CMK (cell line): ENCODE measurements at places on chromosomes 7 and 10.

GRCh38 chr7:7799138-7799537 lies 80.7 kb upstream of the RPA3 start:
- DNase-seq = no peak

GRCh38 chr10:124332426-124332825 lies 86.3 kb downstream of the OAT start:
- no peak for DNase-seq

- DNase-seq = no peak
Measured at GRCh38 chr10:88598055-88598454, 11.5 kb downstream of the LIPJ start.

DNA sequence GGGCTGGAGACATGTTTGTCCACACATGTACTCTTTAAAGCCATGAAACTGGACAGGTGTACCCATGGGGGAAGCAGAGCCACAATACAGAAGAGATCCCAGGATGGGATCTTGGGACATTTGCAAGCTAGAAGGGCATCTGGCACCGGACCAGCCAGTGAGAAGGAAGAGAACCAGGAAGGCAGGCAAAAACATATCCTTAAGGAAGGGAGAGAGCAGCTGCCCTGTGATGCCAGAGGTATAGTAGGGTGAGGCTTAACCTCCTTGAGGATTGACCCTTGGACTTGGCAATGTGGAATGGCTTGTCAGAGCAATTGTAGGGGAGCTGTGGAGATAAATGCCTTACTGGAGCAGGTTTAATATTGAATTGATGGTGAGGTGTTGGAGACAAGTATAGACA lies 17.9 kb upstream of the SUV39H2 start:
- DNase-seq = no peak

- no peak for DNase-seq
Measured at GRCh38 chr10:44975431-44976331, 2.9 kb downstream of the DEPP1 start.

- DNase-seq = no peak
Measured at GRCh38 chr7:122675011-122675410, 23.9 kb downstream of the RNF133 start.

DNA sequence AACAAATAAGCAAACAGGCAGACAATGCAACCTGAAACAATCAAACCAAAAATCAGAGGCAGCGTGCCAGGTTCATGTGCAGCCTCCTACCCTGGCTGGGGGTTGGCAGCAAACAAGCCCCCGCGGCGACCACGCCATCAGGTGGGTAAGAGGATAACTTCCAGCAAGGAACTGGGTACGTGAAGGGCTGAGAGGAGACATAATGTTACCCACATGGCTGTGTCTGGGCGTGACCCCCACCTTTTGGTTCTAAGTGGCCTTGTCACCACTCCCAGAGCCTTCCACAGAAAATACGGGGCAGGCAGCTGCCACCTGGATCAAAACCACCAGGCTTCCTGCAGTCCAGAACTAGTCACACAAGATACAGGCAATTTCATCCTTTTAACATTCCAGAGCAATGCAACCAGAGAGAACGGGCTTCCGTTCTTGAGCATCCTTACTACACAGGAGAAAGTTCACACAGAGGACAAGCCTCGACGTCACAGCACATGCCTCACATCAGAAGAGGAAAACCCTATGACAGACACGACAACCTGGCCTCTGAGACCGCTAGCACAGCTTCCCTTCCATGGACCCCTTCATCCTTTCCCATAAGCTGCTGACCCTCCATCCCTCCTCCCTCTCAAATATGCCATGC lies 171.0 kb downstream of the GRID1 start:
- DNase-seq = no peak

DNA sequence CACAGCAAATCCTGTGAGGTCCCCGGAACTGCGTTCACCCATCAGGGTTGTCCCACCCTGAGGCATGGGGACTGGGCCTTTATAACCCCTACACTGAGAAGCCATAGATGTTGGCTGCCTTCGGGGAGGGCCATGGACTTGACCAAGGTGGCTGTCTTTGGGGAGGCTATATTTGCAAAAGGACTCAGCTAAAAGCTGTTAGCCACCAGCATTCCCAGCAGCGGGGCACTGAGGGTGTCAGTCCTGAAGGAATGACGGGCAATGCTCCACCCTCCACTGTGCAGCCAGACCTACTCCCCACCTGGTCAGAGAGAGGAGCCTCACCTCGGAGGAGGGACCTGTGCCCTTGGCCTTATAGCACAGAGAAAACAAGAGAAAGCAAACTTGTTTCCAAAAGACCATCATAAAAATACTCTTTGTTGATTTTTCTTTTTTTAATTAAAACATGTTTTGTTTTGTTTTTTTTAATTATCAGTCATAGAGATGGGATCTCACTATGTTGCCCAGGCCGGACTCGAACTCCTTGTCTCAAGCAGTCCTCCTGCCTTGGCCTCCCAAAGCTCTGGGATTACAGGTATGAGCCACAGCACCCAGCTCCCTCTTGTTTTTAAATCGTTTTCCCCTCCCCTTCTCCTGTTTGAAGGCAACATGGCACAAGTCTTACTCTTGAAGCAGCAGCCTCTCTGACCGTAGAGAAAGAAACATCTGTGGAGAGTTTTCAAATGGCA lies 26.7 kb upstream of the CUX1 start:
- DNase-seq = no peak

GRCh38 chr7:113561446-113561845 lies 357.4 kb downstream of the PPP1R3A start:
- no peak for DNase-seq

DNA sequence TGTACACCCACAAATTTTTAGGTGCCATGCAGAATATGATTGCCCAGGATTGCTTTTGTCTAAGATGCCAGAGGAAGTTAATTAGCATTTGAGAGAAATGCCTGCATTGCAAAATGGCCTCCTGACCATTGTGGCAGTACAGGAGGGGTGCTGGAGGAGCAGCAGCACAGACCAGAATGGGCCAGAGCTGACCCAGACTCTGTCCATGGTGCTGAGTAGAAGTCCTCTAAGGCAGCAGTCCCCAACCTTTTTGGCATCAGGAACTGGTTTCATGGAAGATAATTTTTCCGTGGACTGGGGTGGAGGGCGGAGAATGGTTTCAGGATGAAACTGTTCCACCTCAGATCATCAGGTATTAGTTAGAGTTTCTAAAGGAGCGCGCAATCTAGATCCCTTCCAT lies 217.8 kb upstream of the AGK start:
- DNase-seq = no peak

- no peak for DNase-seq
Measured at GRCh38 chr7:39433550-39433949, 132.7 kb upstream of the YAE1 start.

GRCh38 chr10:59674215-59674836 lies 35.3 kb downstream of the SLC16A9 start:
- DNase-seq = no peak

- no peak for DNase-seq
Measured at GRCh38 chr10:77555591-77556212, 81.9 kb downstream of the KCNMA1 start.

DNA sequence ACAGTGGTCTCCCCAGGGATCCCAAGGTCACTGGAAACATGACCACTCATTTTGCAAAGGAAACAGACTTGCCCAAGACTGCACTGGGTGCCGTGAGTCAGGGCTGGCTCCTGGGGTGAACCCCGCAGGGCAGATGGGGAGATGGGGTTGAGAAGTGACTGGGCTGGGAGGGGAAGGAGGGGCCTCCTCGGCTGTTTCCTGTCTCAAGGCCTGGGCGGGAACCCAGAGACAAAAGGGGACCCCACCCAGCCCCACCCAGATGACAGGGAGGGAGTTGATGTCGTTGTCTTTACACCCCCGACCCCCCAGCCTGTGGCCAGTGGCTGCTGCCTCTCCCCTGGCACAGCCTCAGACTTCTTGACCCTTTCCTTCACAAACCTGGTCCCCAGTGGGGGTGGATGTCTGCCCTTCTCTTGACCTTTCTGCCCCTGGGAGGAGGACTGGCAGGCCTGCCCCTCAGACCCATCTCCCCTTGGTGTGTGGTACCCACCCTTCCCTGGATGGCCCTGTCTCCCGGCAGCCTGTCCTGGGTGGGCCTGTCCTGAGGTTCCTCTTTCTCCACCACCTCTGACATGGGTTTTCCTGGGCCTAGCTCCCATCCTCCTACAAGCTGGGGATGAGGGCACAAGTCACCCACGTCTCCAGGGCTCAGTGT lies 1.4 kb downstream of the MYO1G start:
- no peak for DNase-seq

DNA sequence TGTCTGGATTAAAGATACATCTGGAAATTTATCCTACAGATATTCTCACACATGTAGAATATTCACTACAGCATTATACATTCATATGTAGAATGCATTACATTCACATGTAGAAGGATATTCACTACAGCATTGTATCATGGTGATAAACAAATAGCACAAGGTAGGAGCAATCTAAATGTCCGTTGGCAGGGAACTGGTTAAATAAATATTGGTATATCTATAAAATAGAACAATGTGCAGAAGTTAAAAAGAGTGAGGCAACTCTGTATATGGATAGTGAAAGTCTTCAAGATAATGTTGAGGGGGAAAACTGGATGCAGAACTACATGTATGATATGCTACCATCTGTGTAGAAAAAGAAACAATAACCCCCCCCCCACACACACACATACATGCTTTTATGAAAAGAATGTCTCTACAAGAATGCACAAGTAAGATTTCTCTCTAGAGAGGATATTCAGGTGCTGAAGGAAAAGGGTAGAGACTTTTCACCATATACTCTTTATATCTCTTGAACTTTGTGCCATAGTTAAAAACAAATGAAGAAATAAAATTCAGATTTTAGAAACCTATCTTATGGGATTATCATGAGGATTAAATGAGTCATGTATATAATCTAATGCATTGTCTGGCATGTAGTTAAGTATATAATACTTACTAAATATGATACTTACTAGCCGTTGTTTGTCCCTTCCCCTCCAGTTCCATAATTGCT lies 86.0 kb upstream of the STRIP2 start:
- no peak for DNase-seq

DNA sequence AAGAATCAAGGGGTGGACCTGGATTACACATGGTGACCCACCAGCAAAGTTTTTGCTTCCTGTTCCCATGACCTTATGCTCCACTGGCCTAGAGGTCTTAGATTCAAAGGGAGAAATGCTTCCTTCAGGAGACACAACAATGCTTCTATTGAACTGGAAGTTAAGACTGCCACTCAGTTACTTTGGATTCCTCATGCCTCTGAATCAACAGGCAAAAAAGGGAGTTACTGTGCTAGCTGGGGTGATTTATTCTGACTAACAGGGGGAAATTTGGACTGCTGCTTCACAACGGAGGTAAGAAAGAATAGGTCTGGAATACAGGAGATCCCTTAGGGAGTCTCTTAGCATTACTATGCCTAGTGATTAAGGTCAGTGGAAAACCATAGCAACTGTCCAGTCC lies 10.3 kb downstream of the TMEM229A start:
- DNase-seq = no peak

- DNase-seq = no peak
Measured at GRCh38 chr7:28076423-28077200, 104.0 kb downstream of the JAZF1 start.

- no peak for DNase-seq
Measured at GRCh38 chr7:42722716-42723115, 189.2 kb downstream of the C7orf25 start.

GRCh38 chr10:9781666-9782065 lies 1236.0 kb upstream of the CELF2 start:
- no peak for DNase-seq

GRCh38 chr10:22833781-22834180 lies 94.1 kb upstream of the ARMC3 start:
- DNase-seq = no peak

GRCh38 chr10:35821339-35821911 lies 179.3 kb upstream of the FZD8 start:
- no peak for DNase-seq

GRCh38 chr10:125868372-125868975 lies 12.6 kb downstream of the DHX32 start:
- no peak for DNase-seq
